Stimulated activated CD4-positive, alpha-beta T cell treated with anti-CD3 and anti-CD28 coated beads, Interleukin-2, amount 100 ng/mL, for 24 hours (primary cell): ENCODE measurements at places on chromosomes 4 and X.

- DNase-seq = no peak
These were observed 386.7 kb downstream of the SPRY1 start for GRCh38 chr4:123783151-123783790.

GRCh38 chrX:119240356-119240755 is 4.3 kb downstream of the PGRMC1 start:
- DNase-seq = no peak

DNA sequence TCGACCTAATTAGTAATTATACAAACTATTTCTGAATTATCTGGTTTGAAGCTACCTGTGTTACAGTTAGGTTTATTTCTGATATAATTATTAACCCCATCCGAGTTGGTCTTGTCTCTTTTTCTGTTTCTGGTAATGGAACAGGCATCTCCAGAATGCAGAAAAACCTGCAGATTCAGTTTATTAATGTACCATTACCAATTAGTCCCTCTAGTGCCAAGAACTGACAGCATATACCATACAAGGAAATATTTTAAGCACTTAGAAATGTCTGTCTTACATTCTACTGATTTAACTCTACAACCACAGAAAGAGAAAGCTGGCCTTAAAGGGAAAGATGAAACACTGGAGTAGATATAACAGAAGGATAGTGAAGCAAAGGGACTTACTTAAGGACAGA is 570.6 kb downstream of the CENPC start:
- no peak for DNase-seq

DNA sequence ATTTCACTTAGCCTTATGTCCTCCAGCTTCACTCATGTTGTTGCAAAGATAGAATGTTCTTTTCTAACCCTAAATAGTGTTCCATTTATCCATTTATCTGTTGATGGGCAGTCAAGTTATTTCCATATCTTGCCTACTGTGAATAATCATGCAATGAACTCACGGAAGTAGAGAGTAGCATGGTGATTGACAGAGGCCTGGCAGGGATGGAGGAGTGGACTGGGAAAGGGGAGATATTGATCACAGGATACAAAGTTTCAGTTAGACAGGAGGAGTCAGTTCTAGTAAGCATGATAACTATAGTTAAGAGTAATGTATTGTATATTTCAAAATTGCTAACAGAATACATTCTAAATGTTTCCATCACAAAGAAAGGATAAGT is 10.3 kb upstream of the CLNK start:
- no peak for DNase-seq

GRCh38 chr4:74873545-74874301 is 59.2 kb upstream of the PARM1 start:
- no peak for DNase-seq

DNA sequence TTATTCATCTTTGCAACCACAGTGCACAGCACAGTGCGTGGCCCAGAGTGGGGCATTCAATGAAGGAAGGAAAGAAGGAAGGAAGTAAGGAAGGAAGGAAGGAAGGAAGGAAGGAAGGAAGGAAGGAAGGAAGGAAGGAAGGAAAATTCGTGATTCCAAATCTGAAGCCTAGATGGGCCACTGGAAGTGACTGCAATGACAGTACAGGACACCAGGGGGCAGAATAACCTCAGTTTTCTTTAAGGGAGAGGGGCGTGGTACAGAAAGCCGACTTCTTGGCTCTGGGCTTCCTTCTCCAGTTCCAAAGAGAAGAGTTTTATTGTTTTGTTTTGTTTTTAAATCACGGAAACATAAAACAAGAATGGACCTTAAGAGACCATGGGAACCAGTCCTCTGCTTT is 47.8 kb downstream of the APLN start:
- DNase-seq = peak; percentile 66

GRCh38 chr4:153079857-153080391 is 124.3 kb upstream of the TRIM2 start:
- no peak for DNase-seq

- no peak for DNase-seq
These were observed 93.5 kb downstream of the GRXCR1 start for GRCh38 chr4:42985976-42986375.

- DNase-seq = no peak
These were observed 138.3 kb downstream of the UNC5C start for GRCh38 chr4:95410387-95410977.

DNA sequence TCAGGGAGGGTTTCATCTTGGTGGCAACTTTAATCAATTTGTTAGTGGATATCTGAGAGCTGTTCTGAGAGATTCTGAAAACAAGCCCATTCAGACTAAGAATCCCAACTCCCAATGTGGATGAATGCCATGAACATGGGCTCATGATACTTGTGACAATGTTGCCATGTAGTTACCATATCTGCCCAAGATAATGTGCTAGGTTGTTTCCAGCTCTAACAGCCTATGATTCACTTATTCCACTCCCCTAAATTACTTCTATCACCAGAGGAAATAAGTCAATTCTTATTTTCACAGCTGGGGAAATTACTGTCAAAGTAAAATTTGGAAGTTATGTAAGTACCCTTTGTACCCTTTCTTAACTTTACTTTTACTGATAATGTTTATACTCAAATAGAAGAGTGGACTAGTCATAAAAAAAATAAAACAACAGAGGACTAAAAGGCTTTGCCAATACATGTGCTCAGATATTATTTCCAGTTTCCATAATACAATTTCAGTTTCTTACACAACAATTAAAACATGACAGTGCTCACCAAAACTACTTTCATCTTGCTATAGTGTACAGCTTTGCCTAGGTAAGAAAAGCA is 1101.7 kb upstream of the INTU start:
- DNase-seq = no peak

- no peak for DNase-seq
These were observed 26.9 kb downstream of the AFF1 start for GRCh38 chr4:86961605-86962295.

DNA sequence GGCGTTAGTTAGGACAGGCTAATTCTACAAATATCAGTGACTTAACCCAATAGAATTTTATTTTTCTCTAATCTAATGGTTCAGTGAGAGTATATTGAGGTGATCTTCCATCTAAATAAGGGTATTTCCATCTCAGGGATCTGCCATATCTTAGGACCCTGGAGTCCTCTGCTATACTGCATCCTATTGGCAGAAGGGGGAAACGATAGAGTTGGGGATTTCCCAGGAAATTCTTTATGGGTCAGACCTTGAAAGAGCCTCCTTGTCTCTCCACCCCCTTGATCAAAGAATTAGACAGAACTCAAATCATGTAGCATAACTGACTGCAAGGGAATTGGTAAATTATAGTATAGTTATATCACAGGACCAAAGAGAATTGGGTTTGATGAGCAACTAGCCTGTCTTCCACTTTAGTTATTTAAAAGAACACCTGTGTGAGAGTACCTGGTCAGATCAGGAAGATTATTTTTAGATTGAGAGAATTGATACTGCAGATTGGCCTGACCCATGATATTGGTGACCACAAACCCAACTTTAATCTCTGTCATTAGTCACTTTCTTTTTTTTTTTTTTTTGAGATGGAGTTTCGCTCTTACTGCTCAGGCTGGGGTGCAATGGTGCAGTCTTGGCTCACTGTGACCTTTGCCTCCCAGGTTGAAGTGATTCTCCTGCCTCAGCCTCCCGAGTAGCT is 25.6 kb downstream of the SMARCA5 start:
- DNase-seq = no peak

DNA sequence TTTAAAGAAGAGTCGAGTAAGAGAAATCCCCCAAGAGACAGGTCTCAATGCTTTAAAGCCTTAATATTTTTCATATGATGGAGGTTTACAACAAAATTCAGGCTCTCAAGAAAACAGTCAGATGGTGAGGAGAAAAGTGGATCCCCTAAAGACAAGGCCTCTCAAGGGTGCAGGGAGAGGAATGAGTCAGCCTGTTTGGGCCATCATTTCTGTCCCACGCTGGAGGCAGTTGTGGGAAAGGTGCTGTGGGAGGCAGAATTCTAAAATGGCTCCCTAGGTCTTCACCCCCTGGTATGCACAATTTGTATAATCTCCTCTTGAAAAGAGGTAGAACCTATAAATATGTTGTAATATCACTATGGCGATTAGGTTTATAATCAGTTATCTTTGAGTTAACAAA is 4.6 kb upstream of the TIFA start:
- no peak for DNase-seq

DNA sequence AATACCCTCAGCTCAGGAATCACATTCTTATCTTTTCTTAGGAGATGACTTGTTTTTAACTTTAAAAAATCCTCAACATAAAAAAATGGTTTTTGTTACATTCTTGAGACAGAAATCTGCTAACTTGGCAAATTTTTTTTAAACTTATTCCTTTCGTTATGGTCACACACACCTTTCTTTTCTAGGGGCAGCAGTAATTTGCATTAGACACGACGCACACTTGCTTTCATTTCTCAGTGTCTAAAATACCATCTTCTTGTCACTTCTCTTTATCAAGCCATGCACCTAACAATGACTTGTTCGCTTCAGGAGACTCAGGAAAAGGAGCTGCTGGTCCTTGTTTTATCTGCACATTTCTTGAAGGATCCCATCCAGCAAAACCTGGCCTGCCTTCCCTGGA is 112.6 kb upstream of the TBL1X start:
- no peak for DNase-seq

- no peak for DNase-seq
These were observed 45.8 kb upstream of the GIMD1 start for GRCh38 chr4:106414366-106414765.

- DNase-seq = no peak
These were observed 125.2 kb downstream of the STIM2 start for GRCh38 chr4:26985873-26986272.

DNA sequence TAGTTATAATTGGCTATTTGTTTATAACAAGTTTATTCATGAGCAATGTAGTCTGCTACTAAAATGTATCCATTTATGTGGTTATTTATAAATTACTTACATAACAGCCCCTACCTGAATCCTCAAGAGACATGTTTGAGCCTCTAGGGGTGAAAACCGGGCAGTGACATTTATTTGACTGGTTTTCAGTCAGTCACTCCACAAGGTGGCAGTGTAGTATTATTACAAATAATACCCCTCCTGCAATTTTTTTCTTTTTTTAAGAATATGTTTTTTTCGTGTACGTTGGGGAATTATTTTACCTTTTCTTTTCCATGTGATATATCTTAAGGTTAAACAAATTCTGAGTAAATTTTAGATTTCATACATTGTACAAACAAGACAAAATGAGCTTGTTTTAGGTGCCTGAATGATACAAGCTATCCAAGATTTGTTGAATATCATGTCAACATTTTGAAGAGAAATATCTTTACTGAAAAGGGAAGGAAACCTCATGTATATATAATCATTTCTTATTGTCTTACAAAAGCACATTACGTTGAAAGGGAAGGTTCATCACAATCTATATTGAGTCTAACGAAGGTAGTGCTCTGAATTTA is 598.7 kb upstream of the TECRL start:
- no peak for DNase-seq

GRCh38 chr4:29861307-29861706 is 858.9 kb upstream of the PCDH7 start:
- DNase-seq = no peak

DNA sequence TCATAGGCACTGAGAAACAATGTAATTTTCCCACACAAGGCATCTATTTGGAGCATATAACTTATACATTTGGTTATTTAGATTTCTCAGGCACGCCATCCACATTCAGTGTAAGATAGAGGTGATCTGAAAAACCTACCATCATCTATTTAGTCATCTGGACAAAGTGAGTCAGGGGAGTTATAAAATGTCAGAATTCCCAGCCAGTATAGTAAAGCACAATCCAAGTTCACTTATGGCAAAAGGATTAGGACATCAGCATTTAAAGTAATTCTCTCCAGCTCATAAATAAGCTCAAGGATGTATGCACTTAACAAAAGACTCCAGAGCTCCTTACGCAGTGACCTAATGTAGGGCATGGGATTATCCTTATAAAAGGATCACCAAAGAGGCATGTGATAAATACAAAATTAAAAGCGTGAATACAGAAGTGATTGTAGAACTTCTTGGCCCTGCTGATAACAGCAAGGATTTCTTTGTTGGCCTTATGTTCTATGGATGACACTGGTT is 65.3 kb upstream of the DCLK2 start:
- DNase-seq = no peak

GRCh38 chr4:70841951-70842350 is 2.3 kb upstream of the GRSF1 start:
- DNase-seq = no peak

DNA sequence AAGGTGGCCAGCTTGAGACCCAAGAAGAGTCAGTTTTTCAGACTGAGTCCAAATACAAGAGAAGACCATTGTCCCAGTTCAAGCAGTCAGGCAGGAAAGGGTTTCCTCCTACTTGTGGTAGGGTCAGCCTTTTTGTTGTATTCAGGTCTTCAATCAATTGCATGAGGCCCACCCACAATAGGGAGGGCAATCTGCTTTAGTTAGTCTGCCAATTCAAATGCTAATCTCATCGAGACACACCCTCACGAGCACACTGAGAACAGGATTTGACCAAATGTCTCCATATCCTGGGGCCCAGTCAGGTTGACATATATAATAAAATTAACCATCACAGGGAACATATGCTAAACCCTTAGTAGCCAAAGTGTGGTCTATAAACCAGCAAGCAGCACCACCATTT is 75.3 kb upstream of the FRMPD3 start:
- DNase-seq = no peak

GRCh38 chr4:108126806-108127205 is 41.9 kb downstream of the LEF1 start:
- no peak for DNase-seq

DNA sequence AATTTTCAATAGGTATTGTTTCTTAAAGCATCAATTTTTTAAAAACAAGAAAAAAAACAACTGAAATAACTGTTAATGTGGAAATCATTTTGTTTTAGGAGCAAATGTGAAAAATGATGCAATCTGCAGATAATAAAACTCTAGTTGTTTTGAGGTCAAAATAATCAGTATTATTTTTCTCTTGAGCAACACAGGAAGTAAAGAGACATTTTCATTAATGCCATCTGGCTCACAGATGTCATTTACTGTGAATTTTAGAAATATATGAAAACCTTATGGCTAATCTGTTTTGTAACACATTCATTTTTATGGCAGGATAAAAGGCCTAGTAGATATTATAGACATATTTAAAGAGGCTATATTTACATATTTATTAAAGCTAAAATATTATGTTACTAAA is 141.6 kb downstream of the PCDH18 start:
- DNase-seq = no peak

- no peak for DNase-seq
These were observed 91.7 kb upstream of the PHOX2B start for GRCh38 chr4:41839916-41840854.

- DNase-seq = no peak
These were observed 20.3 kb downstream of the KLF3 start for GRCh38 chr4:38684271-38684670.

- DNase-seq = no peak
These were observed 743.8 kb upstream of the ATOH1 start for GRCh38 chr4:93084599-93085305.

DNA sequence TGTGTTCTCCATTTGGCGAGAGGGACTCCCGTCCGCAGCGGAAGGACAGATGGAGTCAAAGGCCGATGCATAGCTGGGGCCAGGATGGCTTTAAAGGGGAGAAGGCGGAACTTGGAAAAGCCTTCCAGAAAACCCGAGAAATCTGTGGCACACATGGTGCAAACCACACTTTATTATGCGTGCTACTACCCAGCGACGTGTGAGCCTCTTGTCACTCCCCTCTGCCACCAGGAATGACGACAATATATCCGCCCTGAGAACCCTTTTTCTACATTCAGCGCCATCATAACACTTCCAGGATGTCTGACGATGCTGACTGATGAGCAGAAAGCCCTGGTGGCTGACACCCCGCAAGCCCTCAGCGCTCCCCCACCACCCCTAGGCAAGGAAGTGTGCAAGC is 689 bp upstream of the DCHS2 start:
- no peak for DNase-seq

GRCh38 chrX:3006495-3006894 is at the start of gene ARSH:
ARSH (plus strand) TSS chrX:3006546; CDS start chrX:3006613, 67 bp downstream.
- no peak for DNase-seq
